ENCODE measurements at places on chromosomes 2 and 18. TPM values are rescaled to one million over a fixed set of nuclear protein-coding genes. Genes with fewer than 3 reads are reported as not detected.

GRCh38 chr2:229226382-229226781 lies 44.7 kb downstream of the PID1 start:
- peaks cover 6% of the 10 kb centered on the region for H3K4me1 ChIP-seq
- no peak overlapping the region for H3K4me3 ChIP-seq
- no peak overlapping the region for H3K27ac ChIP-seq
- H3K27me3 ChIP-seq = peaks cover 5% of the 10 kb centered on the region

DNA sequence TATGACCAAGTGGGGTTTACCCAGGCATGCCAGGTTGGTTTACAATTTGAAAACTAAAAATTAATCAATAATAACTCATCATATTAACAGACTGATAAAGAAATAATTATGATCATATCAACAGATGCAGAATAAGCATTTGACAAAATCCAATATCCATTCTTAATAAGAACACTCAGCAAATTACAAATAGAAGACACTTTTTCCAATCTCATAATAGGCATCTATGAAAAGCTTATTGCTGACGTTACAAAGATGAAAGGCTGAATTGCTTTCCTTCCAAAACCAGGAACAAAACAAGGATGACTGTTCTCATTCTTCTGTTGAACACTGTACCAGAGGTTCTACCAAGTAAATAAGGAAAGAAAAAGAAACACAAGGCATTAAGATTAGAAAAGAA lies 55.1 kb upstream of the C2orf15 start:
- DNase-seq = no peak
- H3K4me1 ChIP-seq = no peaks in the 10 kb centered on the region
- no peak overlapping the region for H3K4me3 ChIP-seq
- peaks cover 29% of the 10 kb centered on the region for H3K27me3 ChIP-seq
- no peaks in the 10 kb centered on the region for H3K36me3 ChIP-seq

GRCh38 chr18:79945118-79946042 lies 6.1 kb downstream of the SLC66A2 start:
- H3K27ac ChIP-seq = no peak overlapping the region
- peaks cover 13% of the 10 kb centered on the region for H3K4me1 ChIP-seq
- H3K27me3 ChIP-seq = no peaks in the 10 kb centered on the region
- no peak overlapping the region for H3K4me3 ChIP-seq

GRCh38 chr2:47065771-47066380 lies 89.2 kb downstream of the STPG4 start:
- H3K27me3 ChIP-seq = no peaks in the 10 kb centered on the region
- no peak for DNase-seq
- H3K4me3 ChIP-seq = no peak overlapping the region
- peaks cover 64% of the 10 kb centered on the region for H3K4me1 ChIP-seq
- H3K27ac ChIP-seq = peak overlapping the region; percentile 73

GRCh38 chr2:240452462-240453256 lies 17.2 kb downstream of the GPC1 start:
- H3K27me3 ChIP-seq = peaks cover 20% of the 10 kb centered on the region
- H3K4me1 ChIP-seq = peaks cover 49% of the 10 kb centered on the region
- H3K27ac ChIP-seq = no peak overlapping the region
- H3K36me3 ChIP-seq = no peaks in the 10 kb centered on the region
- no peak for DNase-seq

DNA sequence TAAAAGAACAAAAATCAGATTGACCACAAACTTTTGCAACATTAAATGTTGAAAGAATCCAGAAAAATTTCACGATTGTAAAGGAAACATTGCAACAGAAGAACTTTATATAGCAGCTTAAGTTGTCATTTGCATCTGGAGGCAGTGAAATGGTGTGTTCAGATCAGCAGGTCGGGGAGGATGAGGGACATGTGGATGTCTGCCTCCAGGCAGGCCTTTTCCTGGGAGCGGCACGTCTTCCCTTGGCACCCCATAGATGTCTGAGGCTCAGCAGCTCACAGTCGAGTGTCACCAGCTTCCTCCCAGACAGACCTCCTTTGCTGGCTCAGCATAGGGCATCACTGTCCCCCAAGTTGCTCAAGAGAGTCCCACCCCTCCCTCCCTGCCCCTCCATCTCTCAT lies 44.3 kb upstream of the ASB1 start:
- peaks cover 29% of the 10 kb centered on the region for H3K36me3 ChIP-seq
- H3K4me3 ChIP-seq = no peak overlapping the region
- peaks cover 22% of the 10 kb centered on the region for H3K27me3 ChIP-seq
- H3K4me1 ChIP-seq = peaks cover 9% of the 10 kb centered on the region
- no peak overlapping the region for H3K27ac ChIP-seq

GRCh38 chr2:151161821-151162551 lies 99.7 kb downstream of the RBM43 start:
- peak overlapping the region; percentile 75 for H3K27ac ChIP-seq
- no peaks in the 10 kb centered on the region for H3K27me3 ChIP-seq
- H3K4me3 ChIP-seq = no peak overlapping the region
- DNase-seq = no peak

GRCh38 chr2:150938527-150938926 lies 323.1 kb downstream of the RBM43 start:
- peaks cover 10% of the 10 kb centered on the region for H3K4me1 ChIP-seq
- no peaks in the 10 kb centered on the region for H3K27me3 ChIP-seq
- no peak overlapping the region for H3K4me3 ChIP-seq
- no peaks in the 10 kb centered on the region for H3K36me3 ChIP-seq
- no peak overlapping the region for H3K27ac ChIP-seq

DNA sequence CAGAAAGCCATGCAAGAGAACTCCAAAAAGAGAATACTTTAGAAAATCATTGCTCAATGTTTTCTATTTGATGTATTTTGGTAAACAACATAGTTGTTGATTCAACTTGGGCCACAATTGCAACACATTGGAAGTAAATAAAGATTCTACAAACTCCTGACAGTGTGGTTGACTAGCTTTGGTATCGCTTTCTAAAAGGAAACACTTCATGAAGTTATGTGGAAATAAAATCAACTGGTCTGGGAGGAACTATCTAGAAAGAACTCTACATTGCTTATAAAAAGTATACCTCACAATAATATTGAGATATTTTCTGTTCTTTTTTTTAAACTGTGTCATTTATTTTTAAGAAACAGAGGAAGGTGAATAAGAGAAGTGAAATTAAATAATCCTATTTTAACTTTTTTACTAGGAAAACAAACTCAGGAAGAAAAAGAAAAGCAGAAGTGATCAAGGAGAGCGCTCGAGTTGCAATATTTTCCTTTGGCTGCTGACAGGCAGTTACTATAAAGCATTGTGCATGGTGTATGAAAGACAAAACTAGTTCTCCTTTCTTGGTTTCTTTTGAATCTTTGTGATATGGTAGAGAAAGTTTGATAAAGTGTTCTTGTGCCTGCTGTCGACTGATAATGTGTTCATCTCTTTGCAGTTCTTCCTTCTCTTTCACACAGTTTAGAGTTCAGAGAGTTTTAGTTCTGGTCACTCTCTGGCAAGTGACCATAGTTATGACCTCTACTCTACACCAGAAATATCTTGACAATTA lies 3.0 kb downstream of the DHRS9 start:
- no peak overlapping the region for H3K27ac ChIP-seq
- H3K36me3 ChIP-seq = no peaks in the 10 kb centered on the region
- H3K4me3 ChIP-seq = no peak overlapping the region
- DNase-seq = no peak
- H3K4me1 ChIP-seq = no peaks in the 10 kb centered on the region

DNA sequence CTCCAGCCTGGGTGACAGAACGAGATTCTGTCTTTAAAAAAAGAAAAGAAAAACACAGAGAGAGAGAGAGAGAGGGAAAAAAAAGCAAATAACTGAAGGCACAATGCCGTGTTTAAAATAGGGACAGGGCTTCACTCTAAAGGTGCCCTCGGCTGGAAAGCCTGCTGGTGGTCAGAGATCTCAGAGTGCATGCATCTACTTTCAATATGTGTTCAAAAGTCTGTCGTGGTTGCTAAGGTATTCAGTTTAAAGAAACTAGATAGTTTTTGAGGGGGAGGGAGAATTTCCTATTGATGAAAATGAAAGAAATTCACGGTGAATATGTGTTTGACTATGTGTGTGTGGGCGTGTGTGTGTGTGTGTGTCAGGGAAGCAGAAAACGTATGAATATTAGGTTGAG lies 11.0 kb upstream of the CBLN2 start:
- H3K4me1 ChIP-seq = no peaks in the 10 kb centered on the region
- peaks cover 38% of the 10 kb centered on the region for H3K27me3 ChIP-seq
- DNase-seq = no peak
- no peaks in the 10 kb centered on the region for H3K36me3 ChIP-seq
- no peak overlapping the region for H3K27ac ChIP-seq
- no peak overlapping the region for H3K4me3 ChIP-seq

- H3K27me3 ChIP-seq = no peaks in the 10 kb centered on the region
- no peak overlapping the region for H3K4me3 ChIP-seq
- H3K27ac ChIP-seq = no peak overlapping the region
- no peaks in the 10 kb centered on the region for H3K4me1 ChIP-seq
- DNase-seq = no peak
- H3K36me3 ChIP-seq = peaks cover 30% of the 10 kb centered on the region
These were observed 25.7 kb upstream of the PLA2R1 start for GRCh38 chr2:160087854-160088745.

DNA sequence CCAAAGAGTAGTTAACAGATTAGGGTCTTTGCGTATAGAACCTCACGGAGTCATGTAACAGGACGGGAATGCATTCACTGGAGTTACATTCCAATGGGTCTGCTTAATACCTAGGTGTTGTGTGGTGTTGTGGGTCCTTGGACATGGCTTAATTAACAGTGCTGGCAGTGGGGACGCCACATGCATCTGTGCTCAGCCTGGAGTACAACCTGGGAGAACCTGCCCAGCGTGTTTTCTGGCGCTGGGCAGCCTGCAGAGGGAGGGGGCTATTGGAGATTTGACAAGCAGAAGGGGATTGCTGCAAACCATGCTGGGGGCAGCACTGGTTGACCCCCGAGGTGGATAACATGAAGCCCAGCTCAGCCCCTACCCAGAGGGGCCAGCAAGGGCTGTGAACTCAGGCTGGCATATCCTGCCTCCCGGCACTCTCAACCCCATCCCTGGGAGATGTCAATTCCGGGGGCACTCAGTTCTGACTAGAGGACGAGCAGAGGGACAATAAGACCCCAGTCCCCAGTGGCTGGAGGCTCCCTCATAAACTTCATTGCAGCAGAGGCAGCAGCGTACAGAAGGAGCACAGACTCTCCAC lies 29.3 kb upstream of the COPS8 start:
- no peaks in the 10 kb centered on the region for H3K27me3 ChIP-seq
- H3K4me1 ChIP-seq = peaks cover 60% of the 10 kb centered on the region
- H3K4me3 ChIP-seq = no peak overlapping the region
- H3K36me3 ChIP-seq = no peaks in the 10 kb centered on the region
- peak overlapping the region; percentile 40 for H3K27ac ChIP-seq

GRCh38 chr2:105487142-105488069 lies 88.6 kb upstream of the FHL2 start:
- no peaks in the 10 kb centered on the region for H3K4me1 ChIP-seq
- H3K4me3 ChIP-seq = no peak overlapping the region
- DNase-seq = no peak
- H3K36me3 ChIP-seq = no peaks in the 10 kb centered on the region

- no peaks in the 10 kb centered on the region for H3K27me3 ChIP-seq
- H3K27ac ChIP-seq = no peak overlapping the region
- H3K4me1 ChIP-seq = peaks cover 19% of the 10 kb centered on the region
- H3K36me3 ChIP-seq = peaks cover 15% of the 10 kb centered on the region
- DNase-seq = no peak
These were observed 104.6 kb downstream of the TCF4 start for GRCh38 chr18:55483266-55483871.

GRCh38 chr2:163347982-163348856 lies 387.6 kb downstream of the FIGN start:
- peak overlapping the region; percentile 95 for H3K27ac ChIP-seq
- H3K4me1 ChIP-seq = peaks cover 31% of the 10 kb centered on the region
- no peaks in the 10 kb centered on the region for H3K36me3 ChIP-seq
- peak overlapping the region; percentile 75 for H3K4me3 ChIP-seq
- DNase-seq = peak; percentile 77
- no peaks in the 10 kb centered on the region for H3K27me3 ChIP-seq

- no peaks in the 10 kb centered on the region for H3K36me3 ChIP-seq
- H3K27me3 ChIP-seq = no peaks in the 10 kb centered on the region
- no peak overlapping the region for H3K27ac ChIP-seq
- H3K4me3 ChIP-seq = no peak overlapping the region
These were observed 131.5 kb downstream of the MAIP1 start for GRCh38 chr2:200086911-200087310.

- peaks cover 29% of the 10 kb centered on the region for H3K4me1 ChIP-seq
- DNase-seq = no peak
- no peak overlapping the region for H3K27ac ChIP-seq
- H3K36me3 ChIP-seq = no peaks in the 10 kb centered on the region
These were observed 24.4 kb downstream of the SPP2 start for GRCh38 chr2:234074751-234075517.

DNA sequence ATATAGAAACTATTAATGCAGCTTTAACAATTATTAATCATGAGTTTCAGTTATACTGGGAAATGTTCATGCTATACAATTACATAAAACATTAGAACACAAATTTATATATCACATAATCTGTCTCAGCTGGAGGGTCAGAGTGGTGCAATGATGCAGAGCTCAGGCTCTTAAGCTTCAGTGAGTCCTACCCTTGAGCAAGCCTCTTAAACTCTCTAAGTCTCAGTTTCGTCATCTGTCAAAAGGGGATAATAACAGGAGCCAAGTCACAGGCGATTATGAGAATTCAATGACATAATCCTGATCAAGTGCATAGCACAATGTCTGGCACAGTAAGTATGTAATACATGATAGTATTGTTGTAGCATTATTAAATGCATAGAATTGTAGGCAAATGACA lies 46.0 kb downstream of the LAMA1 start:
- H3K36me3 ChIP-seq = peaks cover 9% of the 10 kb centered on the region
- H3K4me1 ChIP-seq = peaks cover 42% of the 10 kb centered on the region
- H3K27me3 ChIP-seq = no peaks in the 10 kb centered on the region
- no peak overlapping the region for H3K4me3 ChIP-seq
- DNase-seq = no peak

GRCh38 chr2:220775856-220776488 lies 796.1 kb downstream of the EPHA4 start:
- H3K4me1 ChIP-seq = peaks cover 5% of the 10 kb centered on the region
- H3K27me3 ChIP-seq = peaks cover 19% of the 10 kb centered on the region
- H3K27ac ChIP-seq = no peak overlapping the region
- DNase-seq = no peak
- H3K4me3 ChIP-seq = no peak overlapping the region
- H3K36me3 ChIP-seq = no peaks in the 10 kb centered on the region

GRCh38 chr18:23964282-23965238 lies 50.0 kb upstream of the TTC39C start:
- no peak for DNase-seq
- no peaks in the 10 kb centered on the region for H3K36me3 ChIP-seq
- H3K27ac ChIP-seq = no peak overlapping the region
- peaks cover 6% of the 10 kb centered on the region for H3K27me3 ChIP-seq

- H3K4me3 ChIP-seq = no peak overlapping the region
- no peak for DNase-seq
- H3K4me1 ChIP-seq = no peaks in the 10 kb centered on the region
- H3K36me3 ChIP-seq = no peaks in the 10 kb centered on the region
- no peak overlapping the region for H3K27ac ChIP-seq
These were observed 143.9 kb downstream of the MYCN start for GRCh38 chr2:16084274-16084673.

The MOGAT1 gene
- not detected for total RNA-seq

The OTX1 gene
- 0.87 TPM for total RNA-seq

The ERICH2 gene
- total RNA-seq = 0.47 TPM

The RAB6C gene
- 0.16 TPM for total RNA-seq

The TAF4B gene
- total RNA-seq = 3.8 TPM

All from mesothelial cell of epicardium (in vitro differentiated cells).